ENCODE measurements at places on chromosomes 5 and 9.

- DNase-seq: no peak
Observed at GRCh38 chr5:74206579-74207550, 433.7 kb downstream of the ENC1 start.

GRCh38 chr5:151083081-151083676 is 2.3 kb upstream of the TNIP1 start:
- DNase-seq: no peak

DNA sequence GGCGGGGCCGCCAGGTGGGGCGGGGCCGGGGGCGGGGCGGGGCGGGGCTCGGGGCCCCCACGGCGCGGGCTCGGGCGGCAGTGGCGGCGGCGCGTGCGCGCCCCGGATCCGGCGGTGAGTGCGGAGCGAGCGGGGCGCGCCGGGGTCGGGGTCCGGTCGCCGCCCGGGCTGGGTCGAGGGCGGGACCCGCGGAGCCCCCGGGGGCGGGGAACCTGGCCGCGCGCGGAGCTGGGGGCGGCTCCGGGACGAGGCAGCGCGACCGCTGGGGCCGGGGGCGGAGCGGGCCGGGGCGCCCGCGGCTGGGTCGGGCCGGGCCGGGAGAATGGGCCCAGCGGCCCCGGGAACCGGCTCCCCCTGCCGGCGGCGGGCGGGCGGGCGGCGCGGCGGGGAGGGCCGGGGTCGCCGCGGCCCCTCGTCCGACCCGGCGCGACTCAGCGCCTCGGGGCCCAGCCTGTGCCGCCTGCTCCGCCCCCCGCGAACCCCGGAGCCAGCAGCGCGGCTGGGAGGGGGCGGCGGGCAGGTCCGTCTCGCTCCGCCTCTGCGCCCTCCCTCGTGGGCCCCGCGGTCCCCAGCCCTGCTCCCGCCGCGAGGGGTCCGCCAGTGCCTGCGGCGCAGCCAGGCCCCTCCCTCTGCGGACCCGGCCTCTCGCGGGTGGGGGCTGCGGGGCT is 3.1 kb downstream of the EGFL7 start:
- no peak for DNase-seq

GRCh38 chr9:18939943-18940342 is 93.1 kb downstream of the SAXO1 start:
- no peak for DNase-seq

GRCh38 chr5:180470966-180471582 is 23.1 kb upstream of the CNOT6 start:
- DNase-seq: peak; percentile 43

DNA sequence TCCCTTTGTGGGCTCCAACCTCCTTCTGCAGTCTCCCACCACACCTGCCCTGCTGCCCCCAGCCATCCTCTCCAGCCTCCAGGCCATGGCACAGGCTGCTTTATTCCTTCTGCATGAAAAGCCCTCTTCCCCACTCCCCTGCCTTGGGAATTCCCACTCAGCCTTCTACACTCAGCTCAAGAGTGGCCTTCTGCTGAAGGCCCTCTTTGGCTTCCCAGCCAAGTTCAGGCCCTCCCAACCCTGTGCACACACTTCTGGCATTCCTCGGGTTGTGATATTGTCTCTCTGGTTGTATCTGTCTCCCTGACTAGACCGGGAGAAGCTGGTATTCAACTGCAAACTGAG is 5.7 kb downstream of the SHB start:
- DNase-seq: no peak

Measured in CD8-positive, alpha-beta memory T cell (primary cell).